Renal cortical epithelial cell (primary cell): ENCODE measurements at places on chromosomes 11 and 22. TPM values are rescaled to one million over a fixed set of nuclear protein-coding genes. Genes with fewer than 3 reads are reported as not detected.

- DNase-seq, result no peak
These were observed 547 bp downstream of the UVRAG start for GRCh38 chr11:75815345-75816168.

DNA sequence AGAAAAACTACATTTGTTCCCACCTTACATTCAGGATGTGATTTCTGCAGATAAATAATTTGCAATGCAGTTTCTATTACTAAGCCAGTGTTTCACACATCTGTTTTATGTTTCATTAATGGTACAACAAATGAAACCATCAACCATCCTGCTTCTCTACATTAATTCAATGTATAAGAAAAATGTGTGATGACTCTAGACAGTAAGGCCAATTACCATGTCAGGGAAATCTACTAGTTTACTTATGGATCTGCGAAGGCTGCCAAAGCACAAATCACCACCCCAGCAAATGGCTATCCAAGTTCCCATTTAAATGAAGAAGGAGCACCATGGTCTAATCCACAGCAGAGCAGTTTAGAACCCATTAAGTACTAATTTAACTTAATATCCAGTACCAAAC is 50.1 kb upstream of the NCAM1 start:
- DNase-seq, result no peak

DNA sequence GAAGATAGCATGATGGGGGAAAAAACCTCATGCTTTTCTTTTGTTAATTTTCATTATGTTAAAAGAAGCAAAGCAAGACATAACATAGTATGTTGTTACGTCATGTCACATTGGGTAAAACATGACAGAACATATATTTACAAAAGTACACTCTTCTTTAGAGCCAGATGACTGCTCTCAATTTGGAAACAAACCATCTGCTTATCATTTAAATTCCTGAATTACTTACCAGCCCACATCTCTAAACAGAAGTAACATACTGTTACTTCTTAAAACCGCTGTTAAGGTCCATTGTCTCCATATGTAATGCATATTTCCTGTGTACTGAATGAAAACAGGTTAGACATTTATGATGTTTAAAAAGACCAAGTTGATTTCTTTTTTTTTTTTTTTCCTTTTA is 100.0 kb downstream of the TMEM135 start:
- DNase-seq, result no peak

The CASP1 gene
- 8.3 and 8.6 TPM in 2 replicates for total RNA-seq
